WTC11 (cell line): ENCODE measurements at places on chromosomes 11 and 22. TPM values are rescaled to one million over a fixed set of nuclear protein-coding genes. Genes with fewer than 3 reads are reported as not detected.

EXPH5 gene
- total RNA-seq: 8.1 to 11.2 TPM (median 9.2 TPM) in 3 replicates

OR56A1 gene
- 0.14 to 0.35 TPM (median 0.14 TPM) in 3 replicates for total RNA-seq

SNX15 gene
- 16.7 to 19.6 TPM (median 17.6 TPM) in 3 replicates for total RNA-seq

JAML gene
- total RNA-seq: 0.24 to 0.37 TPM in 2 of 3 replicates, not detected in the other

CSRP3 gene
- not detected in 3 replicates for total RNA-seq

BEST1 gene
- total RNA-seq: 0.17 to 0.32 TPM (median 0.21 TPM) in 3 replicates

TIGD3 gene
- 1.9 to 2.3 TPM (median 2.1 TPM) in 3 replicates for total RNA-seq

TBCEL gene
- total RNA-seq: 9.5 to 14.3 TPM (median 13.6 TPM) in 3 replicates

GRCh38 chr11:129119036-129119435 is 73.1 kb downstream of the ARHGAP32 start:
- no peak overlapping the region for H3K4me3 ChIP-seq
- H3K36me3 ChIP-seq: 0 out of 2 replicates have a peak, but pooled peaks cover 4% of the 10 kb centered on the region
- H3K27ac ChIP-seq: no peak overlapping the region
- DNase-seq: no peak

GRCh38 chr11:109512249-109512648 is 90.3 kb downstream of the C11orf87 start:
- no peaks in the 10 kb centered on the region for H3K36me3 ChIP-seq
- H3K4me1 ChIP-seq: no peaks in the 10 kb centered on the region
- no peak overlapping the region for H3K27ac ChIP-seq
- DNase-seq: no peak
- no peaks in the 10 kb centered on the region; the same call in 1 of the 2 replicates for H3K27me3 ChIP-seq
- H3K4me3 ChIP-seq: no peak overlapping the region

DNA sequence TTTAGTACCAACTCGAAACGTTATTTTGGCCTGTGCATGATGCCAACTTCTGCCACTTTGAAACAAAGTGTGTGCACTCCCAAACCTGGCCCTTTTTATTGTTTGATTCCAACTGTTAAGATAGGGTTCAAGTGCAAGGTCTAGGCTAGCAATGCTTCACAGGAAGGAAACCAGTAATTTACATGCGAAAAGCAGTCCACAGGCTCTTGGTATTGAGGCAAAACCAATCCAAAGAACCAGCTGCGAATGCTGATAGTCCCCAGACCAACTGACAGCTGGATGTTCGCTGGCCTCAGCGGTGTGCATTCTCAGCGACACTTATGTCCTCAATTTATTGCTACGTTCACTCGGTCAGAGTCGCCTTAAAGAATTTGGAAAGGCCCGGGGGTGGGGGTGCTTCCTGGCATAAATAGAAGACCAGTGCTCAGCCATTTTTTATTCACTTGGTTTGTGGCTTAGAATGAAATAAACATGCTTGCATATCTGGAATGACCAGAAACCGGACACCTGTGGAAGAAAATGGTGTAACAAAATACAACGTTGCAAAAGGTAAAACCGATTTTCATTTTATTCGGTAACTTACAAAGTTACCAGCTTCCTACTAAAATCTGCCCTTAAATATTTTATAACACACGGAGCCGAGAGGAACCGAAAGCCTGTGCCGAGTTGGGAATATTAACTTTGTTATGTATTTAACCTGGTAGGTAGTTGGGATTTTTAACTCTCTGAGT is 1.6 kb downstream of the CPT1A start:
- H3K27ac ChIP-seq: peak overlapping the region; percentile 84
- peaks cover 55% of the 10 kb centered on the region for H3K27me3 ChIP-seq
- peaks cover 48% of the 10 kb centered on the region for H3K4me1 ChIP-seq
- DNase-seq: no peak
- H3K4me3 ChIP-seq: peak overlapping the region; percentile 75

DNA sequence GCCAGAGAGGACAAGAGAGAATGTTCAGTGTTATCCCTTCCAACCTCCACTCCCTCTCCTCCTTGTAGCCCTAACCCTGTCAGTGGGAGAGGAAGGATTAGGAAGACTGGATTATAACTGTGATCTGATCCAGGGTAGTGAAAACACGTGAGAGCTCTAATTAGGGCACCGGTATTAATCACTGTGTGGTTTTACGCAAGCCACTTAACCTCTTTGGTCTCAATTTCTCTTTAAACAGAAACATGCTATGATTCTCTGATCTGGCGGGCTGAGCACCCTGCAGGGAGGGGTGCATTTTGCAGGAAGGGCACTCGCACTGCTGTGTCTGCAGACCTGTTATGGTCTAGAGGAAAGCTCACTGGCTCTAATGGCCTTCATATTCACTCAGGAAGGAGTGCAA is 11.5 kb downstream of the RPL27A start:
- H3K27me3 ChIP-seq: no peaks in the 10 kb centered on the region
- H3K27ac ChIP-seq: peak overlapping the region; percentile 46; the same call in 1 of the 2 replicates
- no peak for DNase-seq
- H3K4me3 ChIP-seq: no peak overlapping the region

DNA sequence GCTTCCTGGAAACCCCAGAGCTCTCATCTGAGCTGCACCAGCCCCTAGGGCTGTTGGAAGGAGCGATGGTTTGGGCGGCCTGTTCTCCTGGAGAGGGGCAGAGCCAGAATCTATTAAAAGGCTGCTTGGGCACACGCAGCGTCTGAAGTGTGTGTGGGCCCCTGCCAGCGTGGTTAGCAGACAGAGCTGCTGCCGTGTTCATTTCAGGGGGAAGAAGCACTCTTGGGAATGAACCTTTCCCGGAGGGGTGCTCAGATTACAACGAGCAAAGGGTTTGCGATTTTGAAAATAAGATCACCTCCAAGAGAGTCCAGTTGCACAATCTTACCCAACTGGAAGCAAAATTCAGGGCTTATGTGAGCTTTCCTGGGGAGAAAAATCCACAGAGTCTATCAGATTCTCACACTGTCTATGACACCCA is 12.9 kb downstream of the ANO1 start:
- H3K36me3 ChIP-seq: no peaks in the 10 kb centered on the region
- no peak overlapping the region for H3K27ac ChIP-seq
- peaks cover 8% of the 10 kb centered on the region; the same call in 1 of the 2 replicates for H3K4me1 ChIP-seq
- H3K27me3 ChIP-seq: no peaks in the 10 kb centered on the region
- no peak overlapping the region for H3K4me3 ChIP-seq

GRCh38 chr22:29142116-29142515 is 63.6 kb upstream of the EMID1 start:
- H3K36me3 ChIP-seq: peaks cover 3% of the 10 kb centered on the region; the same call in 1 of the 2 replicates
- DNase-seq: no peak
- peak overlapping the region; percentile 1; the same call in 1 of the 2 replicates for H3K27ac ChIP-seq
- H3K27me3 ChIP-seq: no peaks in the 10 kb centered on the region

DNA sequence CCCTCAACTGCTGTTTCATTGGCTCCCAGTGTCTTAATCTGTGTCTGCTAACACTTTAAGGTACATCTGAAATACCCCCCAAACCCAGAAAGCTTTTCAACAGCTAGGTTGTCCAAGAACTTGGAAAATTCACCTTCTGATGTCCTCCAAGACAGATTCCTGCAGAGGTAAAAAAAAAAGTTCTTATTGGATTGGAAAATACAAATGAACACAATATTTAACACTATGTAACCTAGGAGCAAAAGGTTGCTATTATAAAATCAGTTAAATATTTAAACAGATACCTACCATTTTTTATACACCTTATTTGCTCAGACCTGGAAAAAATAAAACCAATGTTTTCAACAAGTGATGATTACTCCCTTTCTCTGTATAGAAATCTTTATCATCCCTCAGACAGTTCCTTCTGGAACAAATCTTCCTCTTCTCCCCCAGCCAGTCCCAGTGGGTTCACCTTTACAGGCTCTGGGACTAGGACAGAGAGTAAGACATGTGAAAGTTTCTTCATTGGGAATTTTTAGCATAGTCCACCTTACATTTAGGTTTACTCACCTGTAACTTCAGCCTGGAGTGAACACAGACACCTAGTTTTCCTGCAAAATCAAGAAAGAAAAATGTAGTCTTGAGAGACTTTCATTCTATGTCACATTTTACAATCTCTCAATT is 13.3 kb upstream of the WDR74 start:
- H3K27ac ChIP-seq: peak overlapping the region; percentile 95
- H3K36me3 ChIP-seq: peaks cover 53% of the 10 kb centered on the region
- peak overlapping the region; percentile 99 for H3K4me3 ChIP-seq
- 0 out of 2 replicates have a peak, but pooled peaks cover 4% of the 10 kb centered on the region for H3K27me3 ChIP-seq

- H3K36me3 ChIP-seq: no peaks in the 10 kb centered on the region
- DNase-seq: no peak
- peaks cover 43% of the 10 kb centered on the region for H3K27me3 ChIP-seq
Measured at GRCh38 chr11:61505640-61506155, 2.9 kb upstream of the LRRC10B start.

DNA sequence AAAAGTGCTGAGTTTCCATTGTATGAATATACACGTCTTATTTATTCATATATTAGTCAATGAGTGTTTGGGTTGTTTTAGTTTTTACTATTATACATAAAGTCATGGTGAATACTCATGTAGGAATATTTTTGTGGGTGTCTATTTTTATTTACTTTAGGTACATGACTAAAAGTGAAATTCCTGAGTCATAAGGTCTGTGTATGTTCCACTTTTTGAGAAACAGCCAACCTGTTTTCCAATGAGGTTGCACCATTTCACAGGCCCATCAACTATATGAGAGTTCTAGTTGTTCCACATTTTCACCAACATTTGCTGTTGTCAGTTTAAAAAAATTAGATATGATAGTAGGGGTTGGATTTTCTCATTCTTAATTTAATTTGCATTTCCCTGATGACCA is 6.6 kb upstream of the OR6X1 start:
- no peaks in the 10 kb centered on the region for H3K27me3 ChIP-seq
- H3K36me3 ChIP-seq: peaks cover 36% of the 10 kb centered on the region
- DNase-seq: no peak
- peaks cover 6% of the 10 kb centered on the region; the same call in 1 of the 2 replicates for H3K4me1 ChIP-seq
- H3K27ac ChIP-seq: no peak overlapping the region

GRCh38 chr22:46047226-46047625 is 70.3 kb upstream of the WNT7B start:
- H3K36me3 ChIP-seq: no peaks in the 10 kb centered on the region
- H3K27me3 ChIP-seq: peaks cover 36% of the 10 kb centered on the region
- DNase-seq: peak; percentile 7

- no peaks in the 10 kb centered on the region for H3K36me3 ChIP-seq
- no peaks in the 10 kb centered on the region for H3K27me3 ChIP-seq
- peak overlapping the region; percentile 18; the same call in 1 of the 2 replicates for H3K27ac ChIP-seq
- H3K4me1 ChIP-seq: peaks cover 9% of the 10 kb centered on the region
- DNase-seq: no peak
Measured at GRCh38 chr22:27501191-27501936, 300.2 kb downstream of the MN1 start.

DNA sequence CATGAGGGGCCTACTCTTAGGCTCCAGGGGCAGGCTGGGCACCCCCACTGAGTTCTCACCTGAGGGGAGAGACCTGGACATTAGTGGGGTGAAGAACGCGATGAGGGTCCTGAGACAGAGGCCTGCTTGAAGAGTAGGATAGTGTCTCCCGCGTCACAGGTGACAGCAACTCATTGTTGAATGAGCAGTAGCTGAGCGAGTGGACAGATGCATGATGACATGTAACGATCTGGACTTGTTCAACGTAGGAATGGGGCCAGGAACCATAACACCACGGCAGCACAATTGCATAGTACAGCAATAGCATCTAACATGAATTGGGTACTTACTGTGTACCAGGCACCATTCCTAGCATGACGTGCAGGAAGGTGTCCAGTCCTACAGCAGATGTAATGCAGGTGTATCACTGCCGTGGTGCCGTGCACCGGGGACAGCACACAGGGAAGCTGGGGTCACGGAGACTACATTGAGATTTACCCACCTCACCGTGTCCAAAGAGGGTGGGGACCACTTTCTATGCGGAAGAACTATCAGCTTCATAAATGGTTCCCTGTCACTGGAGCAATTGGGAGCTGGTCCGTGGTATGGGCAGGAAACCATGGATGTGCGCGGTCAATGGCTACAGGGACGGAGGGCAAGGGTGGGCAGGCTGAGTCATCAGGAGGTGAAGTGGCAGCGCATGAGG is 1019.1 kb downstream of the TBC1D22A start:
- no peak overlapping the region for H3K27ac ChIP-seq
- H3K4me1 ChIP-seq: peaks cover 2% of the 10 kb centered on the region
- no peaks in the 10 kb centered on the region for H3K36me3 ChIP-seq
- no peaks in the 10 kb centered on the region for H3K27me3 ChIP-seq
- no peak overlapping the region for H3K4me3 ChIP-seq

DNA sequence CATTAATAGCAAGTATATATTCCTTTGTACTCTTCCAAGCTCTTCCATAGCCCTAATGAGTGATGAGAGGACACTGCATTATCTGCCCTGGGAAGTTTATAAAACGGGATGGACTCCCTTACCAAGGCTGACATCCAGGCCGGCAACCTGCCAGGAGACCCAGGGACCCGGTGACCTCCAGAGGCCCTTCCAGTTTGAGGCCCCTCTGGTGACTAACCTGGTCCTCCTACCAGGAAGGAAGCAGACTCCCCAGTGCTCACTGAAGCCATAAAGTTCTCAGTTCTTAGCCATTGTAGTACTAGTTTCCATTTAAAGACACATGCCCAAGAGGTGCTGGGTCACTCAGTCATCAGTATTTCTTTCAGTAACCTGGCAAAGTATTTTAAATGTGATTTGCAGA is 345.4 kb downstream of the TENM4 start:
- H3K4me3 ChIP-seq: no peak overlapping the region
- H3K4me1 ChIP-seq: peaks cover 12% of the 10 kb centered on the region
- no peak for DNase-seq
- H3K27ac ChIP-seq: no peak overlapping the region
- no peaks in the 10 kb centered on the region for H3K36me3 ChIP-seq

- no peaks in the 10 kb centered on the region for H3K27me3 ChIP-seq
- H3K27ac ChIP-seq: no peak overlapping the region
- peaks cover 16% of the 10 kb centered on the region for H3K4me1 ChIP-seq
- H3K4me3 ChIP-seq: no peak overlapping the region
- DNase-seq: no peak
- H3K36me3 ChIP-seq: no peaks in the 10 kb centered on the region
Measured at GRCh38 chr11:100927579-100927978, 202.0 kb downstream of the PGR start.

DNA sequence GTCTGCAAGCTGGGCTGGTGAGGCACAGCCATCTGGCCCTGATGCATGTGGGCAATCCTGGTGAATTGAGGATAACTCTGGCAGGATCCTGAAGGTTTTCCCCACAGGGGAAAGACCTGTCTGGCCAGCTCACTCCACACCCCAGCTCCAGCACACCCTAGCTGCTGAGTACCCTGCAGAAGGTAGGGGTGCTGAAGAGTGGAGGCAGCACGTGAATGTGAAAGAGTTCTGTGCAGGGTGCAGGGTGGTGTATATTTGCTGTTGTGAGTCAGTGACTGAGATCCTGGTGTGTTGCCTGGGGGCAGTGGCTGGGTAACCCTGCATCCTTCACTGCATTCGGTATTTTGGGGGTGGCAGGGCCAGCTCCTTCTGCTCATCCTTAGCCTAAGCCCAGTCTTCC is 22.4 kb downstream of the DGAT2 start:
- H3K27ac ChIP-seq: no peak overlapping the region
- no peak for DNase-seq
- no peaks in the 10 kb centered on the region for H3K27me3 ChIP-seq
- no peaks in the 10 kb centered on the region for H3K4me1 ChIP-seq
- no peak overlapping the region for H3K4me3 ChIP-seq
